CD4-positive, alpha-beta memory T cell (primary cell): ENCODE measurements at places on chromosomes 6 and 20. TPM values are rescaled to one million over a fixed set of nuclear protein-coding genes. Genes with fewer than 3 reads are reported as not detected.

The SSTR4 gene
- total RNA-seq = not detected

The SCRT2 gene
- total RNA-seq = not detected

The CEP85L gene
- total RNA-seq = 64.9 TPM

- H3K4me3 ChIP-seq = no peak overlapping the region
- no peaks in the 10 kb centered on the region for H3K36me3 ChIP-seq
- no peaks in the 10 kb centered on the region for H3K4me1 ChIP-seq
- H3K27me3 ChIP-seq = no peaks in the 10 kb centered on the region
- no peak for DNase-seq
- H3K27ac ChIP-seq = no peak overlapping the region
Observed at GRCh38 chr20:13875265-13875811, 90.5 kb downstream of the NDUFAF5 start.

- peaks cover 10% of the 10 kb centered on the region for H3K4me1 ChIP-seq
- no peaks in the 10 kb centered on the region for H3K36me3 ChIP-seq
- DNase-seq = no peak
- H3K27ac ChIP-seq = no peak overlapping the region
- H3K4me3 ChIP-seq = no peak overlapping the region
Observed at GRCh38 chr6:14095437-14095836, 22.1 kb upstream of the CD83 start.

GRCh38 chr6:8195714-8196102 is 93.4 kb upstream of the EEF1E1 start:
- no peak overlapping the region for H3K4me3 ChIP-seq
- H3K27ac ChIP-seq = no peak overlapping the region

DNA sequence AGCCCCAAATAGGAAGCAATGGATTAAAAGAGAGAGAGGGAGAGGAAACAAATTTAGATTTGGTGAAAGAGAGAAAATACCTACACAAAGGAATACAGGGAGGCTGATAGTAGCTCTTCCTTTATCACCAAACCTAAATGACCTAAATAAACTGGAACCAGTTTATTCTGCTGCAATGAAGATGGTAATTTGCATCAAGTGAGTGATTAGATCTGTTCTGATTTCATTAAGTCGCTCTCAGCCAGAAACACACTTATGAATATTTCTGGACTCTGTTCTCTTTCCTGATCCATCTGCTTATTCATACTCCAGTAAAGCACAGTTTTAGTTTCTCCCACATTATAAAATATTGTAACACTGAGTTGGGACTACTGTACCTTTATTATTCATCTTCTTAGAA is 83.4 kb upstream of the BMP5 start:
- DNase-seq = no peak
- H3K4me3 ChIP-seq = no peak overlapping the region
- H3K36me3 ChIP-seq = no peaks in the 10 kb centered on the region
- H3K27ac ChIP-seq = no peak overlapping the region
- H3K4me1 ChIP-seq = no peaks in the 10 kb centered on the region

GRCh38 chr20:44033873-44034272 is 119.2 kb downstream of the TOX2 start:
- DNase-seq = no peak
- H3K4me1 ChIP-seq = peaks cover 40% of the 10 kb centered on the region
- no peak overlapping the region for H3K4me3 ChIP-seq
- H3K36me3 ChIP-seq = no peaks in the 10 kb centered on the region
